Activated naive CD8-positive, alpha-beta T cell treated with anti-CD3 and anti-CD28 coated beads, Interleukin-2, amount 10 ng/mL, durations not matched to agents 7 days and 5 days (primary cell): ENCODE measurements at places on chromosomes 16 and 17.

DNA sequence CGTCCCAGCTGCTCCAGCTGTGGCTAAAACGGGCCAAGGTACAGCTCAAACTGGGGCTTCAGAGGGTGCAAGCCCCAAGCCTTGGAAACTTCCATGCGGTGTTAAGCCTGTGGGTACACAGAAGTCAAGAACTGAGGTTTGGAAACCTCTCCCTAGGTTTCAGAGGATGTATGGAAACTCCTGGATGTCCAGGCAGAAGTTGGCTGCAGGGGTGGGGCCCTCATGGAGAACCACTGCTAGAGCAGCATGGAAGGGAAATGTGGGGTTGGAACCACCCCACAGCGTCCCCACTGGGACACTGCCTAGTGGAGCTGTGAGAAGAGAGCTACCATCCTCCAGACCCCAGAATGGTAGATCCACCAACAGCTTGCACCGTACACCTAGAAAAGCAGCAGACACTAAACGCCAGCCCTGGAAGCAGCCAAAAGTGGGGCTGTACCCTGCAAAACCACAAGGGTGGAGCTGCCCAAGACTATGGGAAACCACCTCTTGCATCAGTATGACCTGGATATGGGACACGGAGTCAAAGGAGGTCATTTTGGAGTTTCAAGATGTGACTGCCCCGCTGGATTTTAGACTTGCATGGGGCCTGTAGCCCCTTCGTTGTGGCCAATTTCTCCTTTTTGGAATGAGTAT is 2.2 kb downstream of the SDR42E1 start:
- no peak for DNase-seq

DNA sequence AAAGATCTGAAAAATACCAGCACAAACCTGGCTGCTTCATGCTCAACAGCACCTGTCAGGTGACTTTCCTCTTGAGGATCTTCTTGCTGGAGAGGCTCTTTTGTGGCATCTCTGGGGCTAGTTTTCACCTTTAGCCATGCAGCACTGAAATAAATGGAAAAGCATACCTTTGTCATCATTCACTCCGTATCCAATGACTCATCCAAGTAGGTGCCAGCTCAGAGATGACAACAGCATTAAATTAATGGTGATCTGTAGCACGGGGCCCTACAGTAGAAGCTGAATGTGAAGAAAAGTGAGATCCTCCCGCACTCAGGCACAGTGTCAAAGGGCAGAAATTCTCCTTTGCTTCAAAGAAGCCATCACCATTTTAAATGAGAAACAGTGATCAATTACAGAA is 32.2 kb downstream of the KIAA0753 start:
- DNase-seq, result no peak

DNA sequence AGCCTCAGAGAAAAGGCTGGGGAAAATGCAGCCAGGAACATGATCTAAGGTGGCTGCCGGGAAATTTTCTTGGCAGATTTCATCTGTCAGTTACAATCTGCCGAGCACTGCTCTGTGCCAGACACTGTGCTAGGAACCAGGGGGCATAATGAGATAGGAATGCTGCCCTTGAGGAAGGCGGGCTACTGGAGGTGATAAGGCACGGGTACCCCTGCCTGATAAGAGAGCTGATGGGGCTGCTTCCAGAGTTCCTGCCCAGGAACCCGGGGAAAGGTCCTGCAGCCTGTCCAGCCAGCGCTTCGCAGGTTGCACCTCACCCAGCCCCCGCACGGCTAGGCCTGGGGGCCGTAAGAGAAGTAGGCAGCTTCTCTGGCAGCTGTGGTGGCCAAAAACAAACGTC is 3.1 kb downstream of the SCNN1G start:
- no peak for DNase-seq

GRCh38 chr16:80123189-80123588 is 417.6 kb upstream of the DYNLRB2 start:
- no peak for DNase-seq

DNA sequence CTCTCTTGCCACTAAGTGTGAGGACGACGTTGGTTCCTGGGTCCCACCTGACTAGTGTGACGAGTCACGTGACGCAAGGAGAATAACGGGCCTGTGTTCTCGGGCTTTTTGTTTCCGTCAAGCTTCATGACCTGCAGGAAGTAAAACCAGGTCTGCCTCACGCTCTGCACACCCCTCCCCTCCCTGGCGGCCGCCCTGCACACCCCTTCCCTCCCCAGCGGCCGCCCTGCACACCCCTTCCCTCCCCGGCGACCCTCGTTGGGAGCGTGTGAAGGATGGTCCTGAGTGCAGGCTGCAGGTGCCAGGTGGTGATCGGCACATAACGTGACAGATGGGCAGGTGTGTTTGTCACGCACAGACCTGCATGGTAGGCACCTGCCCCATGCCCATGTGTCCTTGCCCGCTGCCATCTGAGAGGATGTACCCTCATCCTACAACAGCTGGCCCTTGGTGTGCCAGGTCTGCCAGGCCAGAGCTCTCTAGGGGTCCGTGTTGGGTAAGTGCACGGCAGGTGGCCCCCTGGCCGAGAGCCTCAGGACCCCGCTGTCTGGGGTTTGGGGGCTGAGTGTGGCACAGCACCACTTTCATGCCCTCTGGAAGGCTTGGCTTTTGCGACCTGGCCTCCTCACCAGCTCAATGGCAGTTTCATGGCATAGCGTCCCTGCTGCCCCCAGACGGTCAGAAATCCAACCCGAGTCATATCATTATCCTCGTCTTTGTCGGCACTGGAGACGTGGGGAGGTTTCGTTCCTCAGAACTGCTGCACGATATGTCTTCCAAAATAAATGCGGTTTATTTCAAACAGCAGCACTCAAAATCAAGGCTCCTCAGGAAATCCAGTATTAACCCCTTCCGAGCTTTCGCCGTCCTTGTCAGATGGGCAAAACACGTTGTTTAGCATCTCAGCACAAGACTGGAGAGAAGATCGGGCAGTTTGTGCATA is 191.8 kb upstream of the CHMP6 start:
- DNase-seq, result no peak

- DNase-seq, result peak; percentile 48
Observed at GRCh38 chr16:20901436-20902112, 1.0 kb downstream of the LYRM1 start.

GRCh38 chr17:32523827-32524552 is 37.2 kb downstream of the CDK5R1 start:
- no peak for DNase-seq

- no peak for DNase-seq
Observed at GRCh38 chr16:80587071-80587470, 46.3 kb downstream of the DYNLRB2 start.

DNA sequence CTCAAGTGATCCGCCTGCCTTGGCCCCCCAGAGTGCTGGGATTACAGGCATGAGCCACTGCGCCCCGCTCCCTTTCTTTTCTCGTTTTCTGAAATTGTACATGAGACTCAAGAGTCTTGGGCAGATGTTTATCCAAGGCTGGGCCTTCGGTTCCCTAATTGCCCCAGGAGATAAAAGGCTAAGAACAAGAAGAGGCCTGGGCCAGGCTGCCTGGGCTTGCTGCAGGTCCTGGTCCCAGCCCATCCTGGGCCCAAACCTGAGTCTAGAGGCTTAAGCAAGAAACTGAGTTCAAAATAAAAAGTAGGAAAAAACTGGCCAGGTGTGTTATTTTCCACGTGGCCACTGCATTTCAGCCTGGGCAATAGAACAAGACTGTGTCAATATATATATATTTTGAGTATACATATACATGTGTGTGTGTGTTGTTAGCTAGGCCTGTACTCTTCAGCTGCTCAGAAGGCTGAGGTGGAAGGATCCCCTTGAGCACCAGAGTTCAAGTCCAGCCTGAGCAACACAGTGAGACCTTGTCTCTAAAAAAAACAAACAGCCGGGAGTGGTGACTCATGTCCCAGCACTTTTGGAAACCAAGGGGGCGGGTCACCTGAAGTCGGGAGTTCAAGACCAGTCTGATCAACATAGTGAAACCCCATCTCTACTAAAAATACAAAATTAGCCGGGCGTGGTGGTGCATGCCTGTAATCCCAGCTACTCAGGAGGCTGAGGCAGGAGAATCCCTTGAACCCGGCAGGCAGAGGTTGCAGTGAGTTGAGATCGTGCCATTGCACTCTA is 6.8 kb upstream of the CLUH start:
- no peak for DNase-seq

DNA sequence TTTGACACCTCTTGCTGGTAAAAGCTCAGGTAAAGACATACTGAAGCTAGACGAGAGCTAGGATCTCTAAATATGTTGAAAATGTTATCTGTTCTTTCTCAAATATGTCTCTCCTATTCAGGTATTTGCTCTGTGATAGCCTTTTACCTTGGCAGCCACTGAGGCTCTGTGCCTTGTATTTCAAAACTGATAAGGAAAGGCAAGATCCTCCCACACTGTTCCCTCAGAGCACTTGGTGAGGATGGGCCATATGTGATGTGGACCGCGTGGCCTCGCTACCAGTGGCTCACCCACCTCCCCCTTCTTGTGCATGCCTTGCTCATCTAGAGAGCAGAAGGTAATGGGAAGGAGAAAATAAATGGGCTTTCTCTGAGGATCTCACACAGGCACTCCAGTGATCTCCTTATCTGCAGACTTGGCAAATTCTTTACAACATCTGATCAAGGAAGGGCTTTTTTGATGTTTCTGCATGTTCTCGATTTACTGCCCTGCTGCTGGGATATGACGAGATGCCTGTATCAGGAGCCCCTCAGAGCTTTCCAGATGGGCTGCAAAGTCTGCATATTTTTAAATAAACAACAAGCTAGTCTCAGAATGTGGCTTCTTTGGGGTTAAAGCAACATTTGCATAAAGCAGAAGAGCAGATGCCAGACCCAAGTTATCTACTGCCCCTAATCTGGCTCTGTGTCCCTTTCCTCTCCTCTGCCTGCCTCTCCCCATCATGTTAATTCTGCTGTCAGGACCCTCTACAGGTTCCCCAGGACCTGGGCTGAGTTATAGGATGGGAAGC is 16.9 kb downstream of the HOXB1 start:
- no peak for DNase-seq

DNA sequence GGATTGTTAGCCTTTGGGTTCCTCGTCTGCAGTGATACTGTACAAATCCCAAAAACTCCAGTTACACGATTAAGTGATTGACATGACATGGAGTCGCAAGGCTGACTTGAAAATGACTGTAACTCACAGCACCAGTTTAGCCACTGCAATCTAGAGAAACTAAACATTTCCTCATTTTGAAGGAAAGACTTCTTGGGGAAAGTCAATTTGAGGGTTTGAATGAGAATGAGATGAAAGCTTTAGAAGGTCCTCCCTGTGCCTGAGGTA is 4.8 kb downstream of the BANP start:
- DNase-seq, result no peak

DNA sequence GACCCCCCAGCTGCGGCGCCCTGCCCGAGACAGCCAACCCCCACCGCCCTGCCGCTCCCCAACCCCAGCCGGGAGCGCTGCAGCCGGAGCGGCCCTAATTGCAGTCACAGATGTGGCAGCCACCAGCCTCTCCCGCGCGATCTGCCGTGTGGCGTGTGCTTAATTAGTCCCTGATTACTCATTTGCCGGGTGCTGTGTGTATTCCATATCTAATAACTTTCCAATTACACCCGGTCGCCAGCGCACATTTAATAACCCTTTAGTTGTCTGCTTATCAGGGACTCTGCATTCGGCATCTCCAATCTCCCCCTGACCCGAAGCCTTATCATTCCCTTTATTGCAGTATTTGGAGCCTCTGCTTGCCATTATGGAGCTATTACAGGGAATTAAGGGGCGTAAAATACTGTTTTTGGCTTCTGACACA is 236.7 kb upstream of the CIBAR2 start:
- DNase-seq, result no peak

DNA sequence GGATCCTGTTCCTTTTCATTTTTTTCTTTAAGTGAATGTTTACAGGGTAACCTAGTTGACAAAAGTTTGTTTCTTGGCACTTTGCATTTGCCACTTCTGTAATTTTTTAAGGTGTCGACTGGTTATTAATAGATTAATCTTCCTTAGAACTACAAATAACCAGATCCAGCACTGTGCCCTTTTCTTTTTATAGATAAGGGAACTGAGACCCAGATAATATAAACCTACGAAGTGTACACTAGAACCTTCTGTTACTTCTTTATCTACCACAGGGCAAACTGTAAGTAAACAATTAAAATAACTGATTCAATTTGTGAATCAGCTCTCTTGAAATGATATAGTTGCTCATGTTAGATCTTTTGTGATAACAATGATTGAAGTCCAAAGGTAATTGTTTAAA is 55.4 kb downstream of the NLK start:
- no peak for DNase-seq

GRCh38 chr17:2335726-2336214 is 487 bp downstream of the TSR1 start:
- DNase-seq, result no peak

GRCh38 chr17:34300652-34301370 is 15.3 kb downstream of the CCL11 start:
- DNase-seq, result no peak

DNA sequence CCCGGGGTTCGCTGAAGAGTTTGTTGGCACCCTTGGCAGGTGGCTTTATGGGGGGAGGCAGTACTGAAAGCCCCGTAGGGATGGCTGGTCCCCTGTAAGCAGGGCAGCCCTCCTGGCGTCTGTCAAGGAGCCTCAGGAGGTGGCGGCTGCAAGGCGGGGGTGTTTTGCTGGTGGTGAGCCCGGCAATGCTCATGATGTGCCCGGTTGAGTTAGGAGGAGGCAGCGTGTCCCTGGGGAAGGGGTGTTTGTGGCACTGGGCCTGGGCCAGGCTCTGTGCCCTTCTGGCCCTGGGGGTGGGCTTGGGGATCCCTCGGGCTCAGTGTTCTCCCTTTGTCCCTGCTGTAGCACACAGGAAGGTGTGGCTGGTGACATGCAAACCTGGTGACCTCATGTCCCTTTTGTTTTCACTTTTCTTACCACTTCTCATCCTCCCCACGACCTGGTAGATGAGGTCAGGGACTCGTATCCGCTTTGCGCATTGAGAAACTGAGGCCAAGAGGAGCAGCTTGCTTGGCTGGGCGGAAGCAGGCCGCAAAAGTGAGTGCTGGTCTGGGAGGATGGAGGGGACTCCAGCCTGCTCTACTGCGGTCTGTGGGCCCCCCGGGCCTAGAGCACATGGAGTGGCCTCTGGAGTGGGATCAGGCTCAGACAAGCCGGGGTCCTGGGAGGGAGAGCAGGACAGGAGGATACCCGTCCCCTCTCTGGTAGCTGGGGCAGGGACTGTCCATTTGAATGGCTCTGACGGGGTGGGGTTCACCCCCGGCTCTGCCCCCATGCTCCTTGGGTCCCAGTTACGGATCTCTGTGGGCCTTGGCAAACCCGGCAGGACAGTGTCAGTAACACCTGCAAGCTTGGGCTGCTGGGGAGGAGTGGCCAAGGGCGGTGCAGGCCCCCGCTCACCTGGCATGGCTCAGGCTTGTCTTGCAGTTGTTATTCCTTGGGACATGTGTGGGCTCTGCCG is 2.2 kb downstream of the SNN start:
- peak; percentile 67 for DNase-seq
